ENCODE measurements at places on chromosomes 16 and 17.

- no peak overlapping the region for H3K4me3 ChIP-seq
- H3K27ac ChIP-seq: no peak overlapping the region
- peaks cover 3% of the 10 kb centered on the region for H3K27me3 ChIP-seq
- DNase-seq: no peak
These were observed 271.2 kb downstream of the NTN1 start for GRCh38 chr17:9292561-9292941.

GRCh38 chr17:79562931-79563210 lies 48.0 kb downstream of the RBFOX3 start:
- DNase-seq: no peak

- H3K4me3 ChIP-seq: no peak overlapping the region
- H3K27me3 ChIP-seq: peaks cover 7% of the 10 kb centered on the region
- peaks cover 3% of the 10 kb centered on the region for H3K4me1 ChIP-seq
- H3K27ac ChIP-seq: no peak overlapping the region
- H3K36me3 ChIP-seq: peaks cover 3% of the 10 kb centered on the region
These were observed 26.6 kb downstream of the PIPOX start for GRCh38 chr17:29069526-29070041.

DNA sequence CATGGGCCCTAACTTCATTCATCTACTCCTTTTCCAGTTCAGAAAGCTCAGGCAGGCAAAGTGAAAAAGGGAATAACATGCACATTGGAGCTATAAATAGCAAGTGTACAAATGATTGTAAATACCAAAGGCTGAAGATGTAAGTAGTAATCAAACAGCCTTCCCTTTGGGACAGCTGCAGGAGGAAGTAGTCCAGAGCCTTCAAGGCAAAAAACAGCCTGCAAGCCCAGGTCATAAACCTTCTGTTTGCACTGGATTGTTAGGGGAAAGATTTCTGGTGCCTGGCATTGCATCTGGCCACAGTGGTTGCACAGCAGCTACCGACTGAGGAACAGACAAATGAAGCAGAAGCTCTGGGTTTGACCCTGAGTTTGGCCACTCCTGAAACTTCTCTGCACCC lies 98.6 kb upstream of the PMFBP1 start:
- no peak overlapping the region for H3K4me3 ChIP-seq
- H3K27me3 ChIP-seq: no peaks in the 10 kb centered on the region
- H3K36me3 ChIP-seq: no peaks in the 10 kb centered on the region
- H3K4me1 ChIP-seq: peaks cover 11% of the 10 kb centered on the region
- H3K27ac ChIP-seq: no peak overlapping the region

DNA sequence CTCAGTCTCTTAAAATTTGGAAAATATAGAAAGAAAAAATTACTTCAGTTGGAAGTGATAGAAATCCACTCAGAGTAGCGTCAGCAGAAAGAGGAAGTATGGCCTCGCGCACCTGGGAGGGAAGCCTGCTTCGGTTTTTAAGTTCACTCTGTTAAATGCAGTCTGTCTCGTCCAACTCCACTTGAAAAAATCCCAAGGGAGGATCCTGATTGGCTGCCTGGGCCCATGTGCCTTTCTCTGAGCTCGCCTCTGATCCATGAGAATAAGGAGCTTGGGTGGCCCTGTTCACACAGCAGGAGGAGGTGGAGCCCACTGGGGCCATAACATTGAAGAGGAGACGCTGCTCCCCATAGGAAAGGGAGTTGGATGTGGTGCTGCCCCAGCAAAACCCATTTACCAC lies 40.7 kb downstream of the DNAJA2 start:
- no peak for DNase-seq
- H3K27ac ChIP-seq: no peak overlapping the region
- H3K4me3 ChIP-seq: no peak overlapping the region
- H3K4me1 ChIP-seq: no peaks in the 10 kb centered on the region

DNA sequence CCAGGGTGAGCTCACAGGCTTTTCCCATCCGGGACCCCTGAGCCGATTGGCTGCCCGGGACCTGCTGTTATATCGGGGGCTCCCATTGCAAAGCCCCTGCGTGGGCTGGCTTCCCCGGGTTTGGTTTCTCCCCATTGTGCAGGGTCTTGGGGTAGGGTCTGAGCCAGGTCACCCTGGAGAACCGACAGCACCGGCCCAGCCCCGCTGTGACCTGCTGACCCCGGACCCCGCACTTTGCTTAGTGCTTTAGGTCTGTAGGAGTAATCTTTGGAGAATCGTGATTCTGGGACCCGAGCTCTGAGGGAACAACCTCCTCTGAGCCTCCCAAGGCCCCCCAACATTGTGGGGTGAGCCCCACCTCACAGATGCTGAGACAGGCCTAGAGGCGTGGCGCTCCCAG lies 62.9 kb downstream of the JPH3 start:
- no peaks in the 10 kb centered on the region for H3K4me1 ChIP-seq
- no peak overlapping the region for H3K4me3 ChIP-seq

GRCh38 chr17:45854209-45854608 lies 9.5 kb downstream of the SPPL2C start:
- no peak overlapping the region for H3K4me3 ChIP-seq
- peaks cover 9% of the 10 kb centered on the region for H3K27me3 ChIP-seq
- no peaks in the 10 kb centered on the region for H3K4me1 ChIP-seq

GRCh38 chr17:16987830-16988601 lies 16.1 kb upstream of the TNFRSF13B start:
- peaks cover 29% of the 10 kb centered on the region for H3K4me1 ChIP-seq
- no peak overlapping the region for H3K4me3 ChIP-seq
- H3K36me3 ChIP-seq: peaks cover 5% of the 10 kb centered on the region
- peaks cover 13% of the 10 kb centered on the region for H3K27me3 ChIP-seq

DNA sequence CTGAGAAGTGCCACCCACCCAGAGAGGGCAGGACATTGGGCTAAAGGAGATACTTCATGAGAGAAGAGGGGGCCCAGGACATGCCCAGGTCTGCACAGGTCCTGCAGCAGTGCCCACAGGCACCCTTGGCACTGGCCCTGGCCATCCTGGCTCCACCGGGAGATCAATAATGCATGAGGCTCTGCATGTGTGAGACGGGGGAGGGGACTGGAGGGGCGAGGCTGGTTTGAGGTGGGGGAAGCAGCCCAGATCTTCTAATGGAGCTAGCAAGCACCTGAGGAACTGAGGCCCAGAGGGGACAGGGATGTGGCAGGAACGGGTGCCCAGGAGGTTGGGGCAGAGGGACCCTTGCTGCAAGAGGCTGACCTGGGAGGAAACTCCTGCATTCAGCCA lies 567 bp downstream of the OSBPL7 start:
- no peak overlapping the region for H3K27ac ChIP-seq
- peaks cover 10% of the 10 kb centered on the region for H3K4me1 ChIP-seq
- H3K36me3 ChIP-seq: peaks cover 22% of the 10 kb centered on the region
- H3K4me3 ChIP-seq: peak overlapping the region; percentile 95

- no peaks in the 10 kb centered on the region for H3K4me1 ChIP-seq
- peaks cover 4% of the 10 kb centered on the region for H3K36me3 ChIP-seq
- H3K4me3 ChIP-seq: no peak overlapping the region
- H3K27me3 ChIP-seq: peaks cover 2% of the 10 kb centered on the region
- DNase-seq: no peak
- no peak overlapping the region for H3K27ac ChIP-seq
These were observed 34.3 kb upstream of the RBFOX3 start for GRCh38 chr17:79645022-79645776.

- DNase-seq: no peak
- no peak overlapping the region for H3K4me3 ChIP-seq
- peaks cover 9% of the 10 kb centered on the region for H3K27me3 ChIP-seq
- no peak overlapping the region for H3K27ac ChIP-seq
- peaks cover 25% of the 10 kb centered on the region for H3K36me3 ChIP-seq
These were observed 13.1 kb downstream of the CORO7 start for GRCh38 chr16:4403133-4403949.

GRCh38 chr16:64051824-64052223 lies 1070.0 kb downstream of the CDH11 start:
- H3K4me1 ChIP-seq: no peaks in the 10 kb centered on the region
- peaks cover 2% of the 10 kb centered on the region for H3K27me3 ChIP-seq

- H3K4me3 ChIP-seq: peak overlapping the region; percentile 96
- peaks cover 12% of the 10 kb centered on the region for H3K27me3 ChIP-seq
- peaks cover 9% of the 10 kb centered on the region for H3K36me3 ChIP-seq
- peaks cover 31% of the 10 kb centered on the region for H3K4me1 ChIP-seq
- H3K27ac ChIP-seq: peak overlapping the region; percentile 97
These were observed 1.6 kb downstream of the PITPNC1 start for GRCh38 chr17:67378454-67379250.

DNA sequence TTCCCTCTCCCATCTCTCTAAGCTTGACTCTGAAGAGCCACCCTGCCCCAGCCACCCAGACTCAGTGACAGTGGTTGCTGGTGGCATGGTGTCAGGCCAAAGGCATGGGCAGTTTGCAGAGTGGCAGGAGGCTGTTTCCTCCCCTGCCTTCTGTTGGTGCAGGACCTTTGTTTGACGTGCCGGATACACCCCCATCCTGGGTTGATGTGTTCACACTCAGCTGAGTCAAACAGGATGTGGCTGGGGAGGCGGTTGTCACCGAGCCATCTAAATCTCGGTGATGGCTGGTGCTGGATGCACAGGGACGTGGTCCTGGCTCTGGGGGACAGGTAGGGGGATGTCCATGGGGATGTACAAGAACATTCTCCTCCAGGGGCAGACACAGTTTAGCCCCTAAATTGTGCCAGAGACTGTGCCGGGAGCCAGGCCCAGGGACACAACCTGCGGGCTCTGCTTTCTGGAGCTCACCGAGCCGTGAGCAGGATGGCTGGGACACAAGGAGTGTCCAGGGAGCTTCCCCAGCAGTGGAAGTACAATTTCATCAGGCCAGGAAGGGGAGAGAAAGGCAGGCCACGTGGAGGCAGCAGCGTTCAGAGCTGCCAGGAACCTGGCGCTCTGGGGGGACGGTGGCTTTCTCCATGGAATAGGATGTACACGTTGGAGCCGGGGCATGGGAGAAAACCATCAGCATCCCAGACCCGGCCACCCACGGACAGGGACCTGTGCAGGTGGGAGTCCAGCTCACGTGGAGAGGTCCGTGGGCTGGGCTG lies 264.2 kb downstream of the SEC14L1 start:
- peaks cover 21% of the 10 kb centered on the region for H3K27me3 ChIP-seq
- peaks cover 23% of the 10 kb centered on the region for H3K36me3 ChIP-seq
- no peak overlapping the region for H3K4me3 ChIP-seq
- H3K4me1 ChIP-seq: peaks cover 53% of the 10 kb centered on the region
- no peak for DNase-seq

- H3K27me3 ChIP-seq: no peaks in the 10 kb centered on the region
These were observed 203.5 kb upstream of the IRX3 start for GRCh38 chr16:54490112-54490488.

DNA sequence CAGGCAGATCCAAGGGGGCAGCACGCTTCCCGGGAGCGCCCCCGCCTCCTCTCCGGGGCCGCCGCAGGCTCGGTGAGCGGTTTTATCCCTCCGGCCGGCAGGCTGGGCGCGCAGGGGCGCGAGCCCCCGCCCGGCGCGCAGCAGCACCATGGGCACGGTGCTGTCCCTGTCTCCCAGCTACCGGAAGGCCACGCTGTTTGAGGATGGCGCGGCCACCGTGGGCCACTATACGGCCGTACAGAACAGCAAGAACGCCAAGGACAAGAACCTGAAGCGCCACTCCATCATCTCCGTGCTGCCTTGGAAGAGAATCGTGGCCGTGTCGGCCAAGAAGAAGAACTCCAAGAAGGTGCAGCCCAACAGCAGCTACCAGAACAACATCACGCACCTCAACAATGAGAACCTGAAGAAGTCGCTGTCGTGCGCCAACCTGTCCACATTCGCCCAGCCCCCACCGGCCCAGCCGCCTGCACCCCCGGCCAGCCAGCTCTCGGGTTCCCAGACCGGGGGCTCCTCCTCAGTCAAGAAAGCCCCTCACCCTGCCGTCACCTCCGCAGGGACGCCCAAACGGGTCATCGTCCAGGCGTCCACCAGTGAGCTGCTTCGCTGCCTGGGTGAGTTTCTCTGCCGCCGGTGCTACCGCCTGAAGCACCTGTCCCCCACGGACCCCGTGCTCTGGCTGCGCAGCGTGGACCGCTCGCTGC lies 832 bp downstream of the CDK5R1 start:
- no peak for DNase-seq
- H3K27me3 ChIP-seq: peaks cover 10% of the 10 kb centered on the region
- peaks cover 9% of the 10 kb centered on the region for H3K36me3 ChIP-seq
- H3K4me1 ChIP-seq: peaks cover 17% of the 10 kb centered on the region
- no peak overlapping the region for H3K27ac ChIP-seq
- peak overlapping the region; percentile 90 for H3K4me3 ChIP-seq

DNA sequence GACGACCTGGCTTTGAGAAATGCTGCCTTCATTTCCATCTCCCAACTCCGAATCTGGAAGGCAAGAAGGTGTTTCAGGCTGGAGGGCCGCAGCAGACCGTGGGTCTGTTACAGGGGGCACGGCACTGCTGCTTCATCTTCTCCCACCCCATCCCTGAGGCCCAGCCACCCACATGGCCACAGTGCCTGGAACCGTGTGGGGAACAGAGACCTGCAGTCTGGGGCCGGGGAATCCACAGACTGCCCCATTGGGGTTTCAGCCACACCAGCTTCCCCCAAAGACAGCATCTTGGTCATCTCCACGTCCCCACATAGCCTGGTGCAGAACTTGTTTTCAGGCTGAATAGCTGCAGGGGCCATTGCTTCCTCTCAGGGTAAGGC lies 74.2 kb downstream of the MRC2 start:
- H3K4me1 ChIP-seq: peaks cover 16% of the 10 kb centered on the region
- no peak overlapping the region for H3K27ac ChIP-seq
- no peak overlapping the region for H3K4me3 ChIP-seq

GRCh38 chr16:85476389-85476788 lies 136.7 kb upstream of the GSE1 start:
- H3K36me3 ChIP-seq: no peaks in the 10 kb centered on the region
- peaks cover 12% of the 10 kb centered on the region for H3K27me3 ChIP-seq
- H3K4me3 ChIP-seq: no peak overlapping the region
- no peak overlapping the region for H3K27ac ChIP-seq
- H3K4me1 ChIP-seq: peaks cover 13% of the 10 kb centered on the region

- H3K4me3 ChIP-seq: no peak overlapping the region
- peaks cover 25% of the 10 kb centered on the region for H3K36me3 ChIP-seq
- H3K27ac ChIP-seq: no peak overlapping the region
- DNase-seq: no peak
- peaks cover 16% of the 10 kb centered on the region for H3K4me1 ChIP-seq
These were observed 26.3 kb upstream of the CLEC18B start for GRCh38 chr16:74447578-74447977.

- no peaks in the 10 kb centered on the region for H3K36me3 ChIP-seq
- peaks cover 3% of the 10 kb centered on the region for H3K4me1 ChIP-seq
- no peak overlapping the region for H3K27ac ChIP-seq
- no peaks in the 10 kb centered on the region for H3K27me3 ChIP-seq
These were observed 10.1 kb upstream of the ZFPM1 start for GRCh38 chr16:88442727-88443576.
